ENCODE measurements at places on chromosomes 1 and 21.

- DNase-seq: no peak
These were observed 3.1 kb downstream of the GNG4 start for GRCh38 chr1:235646463-235646862.

- DNase-seq: no peak
These were observed 501.9 kb upstream of the C1orf87 start for GRCh38 chr1:60575326-60575977.

GRCh38 chr1:183200451-183200850, 14.4 kb downstream of the LAMC2 start:
- no peak for DNase-seq

- no peak for DNase-seq
These were observed 5.3 kb downstream of the E2F2 start for GRCh38 chr1:23525558-23526250.

DNA sequence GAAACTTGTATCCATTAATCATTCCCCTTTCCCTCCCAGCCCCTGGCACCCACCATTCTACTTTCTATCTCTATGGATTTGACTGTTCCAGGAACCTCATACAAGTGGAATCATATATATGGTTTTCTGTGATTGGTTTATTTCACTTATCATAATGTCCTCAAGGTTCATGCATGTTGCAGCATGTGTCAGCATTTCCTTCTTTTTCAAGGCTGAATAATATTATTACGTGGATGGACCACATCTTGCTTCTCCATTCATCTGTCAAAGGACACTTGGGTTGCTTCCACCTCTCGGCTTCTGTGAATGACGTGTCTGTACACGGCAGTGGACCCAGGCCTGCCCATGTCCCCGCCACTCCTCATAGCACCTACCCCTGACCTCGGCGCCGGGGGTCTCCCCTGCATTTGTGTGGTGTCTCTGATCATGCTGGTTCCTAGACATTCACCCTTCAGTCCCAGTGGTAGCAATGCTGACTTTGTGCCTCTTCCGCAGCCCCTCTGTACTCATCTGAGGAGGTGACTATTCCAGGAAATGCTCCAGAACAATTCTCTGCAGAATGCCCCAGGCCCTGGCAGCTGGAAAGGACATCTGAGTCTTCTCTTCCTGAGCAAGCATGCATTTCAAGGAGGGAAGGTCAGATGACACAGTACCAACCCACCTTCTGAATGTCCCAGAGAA, 136.9 kb downstream of the PSMG1 start:
- no peak for DNase-seq

DNA sequence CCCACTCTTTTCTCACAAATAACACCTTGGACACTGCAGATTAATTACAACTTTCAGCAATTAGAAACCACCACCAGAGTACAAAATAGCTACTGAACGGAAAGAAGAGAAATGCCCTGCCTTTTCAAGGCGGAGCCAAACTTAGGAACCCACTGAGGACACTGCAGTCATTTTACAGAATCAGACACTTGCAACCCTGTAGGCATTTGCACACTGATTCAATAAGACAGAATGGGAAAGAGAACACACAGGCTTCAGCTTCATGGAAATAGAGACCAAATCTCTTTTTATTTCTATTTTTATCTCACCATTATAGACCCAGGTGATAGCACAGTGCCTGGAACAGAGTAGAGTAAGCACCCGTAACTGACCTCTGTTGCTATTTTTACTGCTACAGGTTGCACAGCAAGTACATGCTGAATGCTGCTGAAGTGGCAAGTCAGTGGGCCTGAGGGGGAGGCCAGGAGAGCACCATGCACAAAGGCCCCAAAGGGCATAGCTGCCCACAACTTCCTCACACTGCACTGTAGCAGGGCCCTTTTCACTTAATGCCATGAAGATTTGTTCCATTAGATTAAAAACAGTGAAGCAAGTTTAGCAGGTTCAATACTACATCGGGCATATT, 50.7 kb upstream of the EDARADD start:
- DNase-seq: no peak

- no peak for DNase-seq
These were observed 15.3 kb upstream of the STUM start for GRCh38 chr1:226533220-226533619.

DNA sequence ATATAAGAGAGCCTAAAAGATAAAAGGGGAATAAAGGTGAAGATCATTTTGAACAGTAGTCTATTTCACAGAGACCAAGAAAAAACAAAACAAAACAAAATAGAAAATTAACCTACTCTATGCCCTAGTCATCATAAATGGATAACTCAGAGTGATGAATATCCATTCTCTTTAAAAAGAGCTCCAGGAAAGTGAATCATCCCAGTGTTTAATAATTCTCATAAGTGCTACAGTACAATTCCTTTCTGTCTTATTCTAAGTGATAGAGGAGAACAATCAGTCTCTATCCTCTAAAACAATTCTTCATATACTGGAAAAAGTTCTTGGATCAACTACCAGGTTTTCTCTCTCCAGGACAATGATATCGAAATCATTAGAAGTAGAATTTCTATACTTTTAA, 45.8 kb downstream of the GDAP2 start:
- no peak for DNase-seq

Data from AG08396 (cell line).